Vagina (tissue), 2 donors: ENCODE measurements at places on chromosomes 5 and 9.
A peak's percentile ranks its signal among the peaks of the same experiment; 100 is the strongest.

DNA sequence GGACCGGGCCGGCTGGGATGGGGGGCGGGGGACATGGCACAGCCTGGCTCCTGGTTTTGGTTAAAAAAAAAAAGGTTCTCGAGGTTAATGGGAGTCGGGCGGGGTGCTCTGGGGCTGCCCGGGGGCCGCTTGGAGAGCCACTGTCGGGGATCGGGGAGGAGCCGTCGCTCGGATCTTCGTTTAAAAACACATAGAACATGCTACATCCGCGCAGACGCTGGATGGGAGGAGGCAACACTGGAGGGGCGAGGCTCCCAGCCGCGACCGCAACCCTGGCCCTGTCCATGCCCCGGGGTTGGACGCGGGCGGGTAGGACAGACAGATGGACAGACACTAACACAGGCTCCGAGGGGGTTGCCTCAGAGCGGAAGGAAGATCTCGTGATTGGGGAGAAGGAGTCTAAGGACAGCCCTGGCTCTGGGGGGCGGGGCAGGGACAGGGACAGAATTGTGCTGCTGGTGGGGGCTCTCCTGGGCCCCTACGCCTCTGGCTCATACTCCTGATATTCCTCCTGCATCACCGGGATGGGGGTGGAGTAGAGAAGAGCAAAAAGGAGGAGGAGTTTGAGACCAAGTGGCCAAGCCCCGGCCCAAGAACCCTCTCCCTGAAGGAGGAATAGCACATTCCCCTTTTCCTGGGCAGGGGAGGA, 9.9 kb downstream of the SNCB start:
- DNase-seq = no peak

DNA sequence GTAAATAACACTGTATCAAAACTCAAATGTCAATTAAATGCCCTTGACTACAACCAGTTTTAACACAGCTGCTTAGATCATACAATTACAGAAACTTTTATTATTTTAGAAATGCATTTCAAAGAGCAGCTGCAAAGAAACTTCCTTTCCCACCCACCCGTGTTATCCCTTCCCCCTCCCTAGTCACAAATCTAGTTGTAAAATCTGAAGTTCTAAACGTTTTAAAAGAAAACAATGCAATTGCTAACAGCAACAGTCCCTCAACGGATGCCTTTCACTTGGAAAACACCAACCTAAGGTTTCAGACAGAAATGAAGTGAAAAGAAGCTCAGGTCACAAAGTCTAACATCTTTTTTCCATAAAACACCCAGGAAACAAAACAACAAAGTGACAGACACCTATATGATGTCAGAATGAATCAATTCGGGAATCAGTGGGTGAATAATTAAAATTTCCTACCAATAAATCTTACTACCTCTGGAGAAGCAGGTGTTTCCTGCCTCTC, 100.3 kb downstream of the FBXW11 start:
- DNase-seq = no peak

GRCh38 chr5:143673676-143674468, 138.1 kb upstream of the HMHB1 start:
- DNase-seq = no peak

DNA sequence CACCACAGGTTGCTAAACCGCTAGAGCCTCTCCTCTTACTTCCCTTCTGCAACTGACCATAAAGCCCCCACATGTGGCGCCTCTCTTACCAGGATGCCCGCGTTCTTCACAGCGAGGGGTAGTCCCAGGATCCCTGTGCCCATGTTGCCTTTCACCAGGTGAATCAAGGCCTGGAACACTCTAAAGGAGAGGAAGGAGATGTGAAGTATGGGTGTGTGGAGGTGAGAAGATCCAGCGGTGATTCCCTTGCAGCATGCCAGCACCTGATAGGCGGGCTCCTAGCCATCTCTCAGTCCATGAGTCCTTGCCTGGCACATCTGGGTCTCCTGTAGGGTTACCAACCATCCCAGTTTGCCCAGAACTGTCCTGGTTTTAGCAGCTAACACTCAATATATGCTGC, 3.3 kb downstream of the SLC36A2 start:
- no peak for DNase-seq

DNA sequence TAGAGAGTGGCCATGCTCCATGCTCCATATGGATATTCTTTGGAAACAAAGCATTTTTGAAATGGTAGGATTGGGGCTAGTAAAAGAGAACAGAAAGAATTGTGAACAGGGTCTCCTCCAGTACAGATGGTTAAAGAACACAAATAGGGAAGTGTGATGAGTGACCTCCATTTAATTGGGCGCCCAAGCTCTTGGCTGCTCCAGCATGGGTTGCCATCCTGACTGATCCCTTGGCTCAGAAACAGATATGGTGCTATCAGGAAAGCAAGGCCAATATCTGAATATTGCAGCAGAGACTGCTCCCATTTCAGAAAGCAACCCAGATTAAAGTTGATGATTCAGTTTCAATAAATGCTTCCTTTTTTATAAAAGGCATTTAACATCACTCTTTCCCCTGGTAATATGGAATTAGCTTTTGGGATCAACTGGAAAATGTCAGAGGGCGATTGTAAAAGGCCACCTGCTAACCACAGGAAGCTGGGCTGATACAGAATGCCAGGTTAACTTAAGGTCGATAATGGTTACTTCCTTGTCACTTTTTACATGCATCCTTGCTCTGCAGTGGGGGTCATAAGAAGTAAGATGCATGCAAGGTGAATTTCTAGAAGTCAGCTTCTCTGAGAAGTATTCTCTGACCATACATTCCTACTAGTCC, 52.9 kb downstream of the TMC1 start:
- peak; percentile 32 for DNase-seq

DNA sequence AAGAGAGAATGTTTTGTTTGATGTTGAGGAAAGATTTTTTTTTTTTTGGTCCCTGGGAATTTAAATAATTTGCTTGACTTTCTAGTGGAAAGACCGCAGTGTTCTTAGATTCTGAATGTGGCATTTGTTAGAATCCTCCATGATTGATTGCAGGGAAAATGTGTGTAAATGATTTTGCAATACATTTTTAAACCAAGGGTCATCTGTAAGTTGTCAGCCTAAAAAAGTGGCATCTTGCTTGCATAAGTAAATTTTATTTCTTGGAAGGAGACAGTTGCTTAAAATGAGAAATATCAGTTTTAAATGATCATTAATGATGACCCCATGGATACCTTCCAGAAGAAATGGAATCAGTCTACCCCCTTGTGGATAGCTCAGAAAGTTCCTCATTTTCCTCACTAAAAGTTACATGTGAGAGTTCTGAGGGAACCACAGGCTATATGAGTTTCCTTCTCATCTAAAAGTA, 105.1 kb upstream of the SLC25A48 start:
- DNase-seq = no peak

GRCh38 chr9:18910435-18910834, 122.6 kb downstream of the SAXO1 start:
- no peak for DNase-seq
